ENCODE measurements at places on chromosomes 2 and 18.

- no peak for DNase-seq
Observed at GRCh38 chr2:195675783-195676427, 18.9 kb downstream of the SLC39A10 start.

DNA sequence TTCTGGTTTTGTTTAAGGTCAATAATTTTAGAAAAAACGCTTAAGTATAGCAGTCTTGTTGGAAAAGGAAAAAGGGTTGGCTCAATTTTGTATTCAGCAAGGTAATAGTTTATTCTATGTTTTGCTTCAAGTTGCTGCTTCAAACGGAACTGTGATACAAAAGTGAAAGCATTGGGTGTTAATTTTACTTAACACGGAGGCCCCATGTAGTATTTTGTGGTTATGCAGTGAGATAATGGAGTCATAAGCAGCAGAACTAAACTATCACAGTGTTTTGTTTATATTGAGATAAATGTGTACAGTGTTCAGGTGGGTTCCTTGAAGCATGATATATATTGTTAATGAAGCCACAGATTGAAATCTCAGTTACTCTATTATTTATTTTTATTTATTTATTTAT lies 67.0 kb upstream of the LYPD6B start:
- DNase-seq = peak; percentile 5

- no peak for DNase-seq
Observed at GRCh38 chr2:65215946-65216345, 11.7 kb upstream of the ACTR2 start.

- peak; percentile 69 for DNase-seq
Observed at GRCh38 chr2:112181571-112182290, 43.5 kb downstream of the FBLN7 start.

DNA sequence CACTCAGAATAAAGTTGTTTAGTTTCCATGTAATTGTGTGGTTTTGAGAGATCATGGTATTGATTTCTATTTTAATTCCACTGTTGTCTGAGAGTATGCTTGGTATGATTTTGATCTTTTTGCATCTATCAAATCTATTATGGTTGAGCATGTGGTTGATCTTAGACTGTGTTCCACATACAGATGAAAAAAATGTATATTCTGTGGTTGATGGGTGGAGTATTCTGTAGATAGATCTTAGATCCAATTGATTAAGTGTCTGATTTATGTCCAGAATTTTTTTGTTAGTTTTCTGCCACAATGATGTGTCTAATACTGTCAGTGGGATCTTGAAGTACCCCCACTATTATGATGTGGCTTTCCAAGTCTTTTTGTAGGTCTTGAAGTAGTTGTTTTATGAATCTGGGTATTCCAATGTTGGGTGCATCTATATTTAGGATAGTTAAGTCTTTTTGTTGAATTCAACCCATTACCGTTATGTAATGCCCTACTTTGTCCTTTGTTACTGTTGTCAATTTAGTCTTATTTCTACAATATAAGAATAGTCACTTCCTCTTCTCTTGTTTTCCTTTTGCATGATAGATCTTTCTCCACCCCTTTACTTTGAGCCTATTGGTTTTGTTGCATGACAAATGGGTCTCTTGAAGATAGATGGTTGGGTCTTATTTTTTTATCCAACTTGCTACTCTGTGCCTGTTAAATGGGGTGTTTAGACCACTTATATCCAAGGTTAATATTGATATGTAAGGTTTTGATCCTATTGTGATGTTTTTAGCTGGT lies 101.8 kb downstream of the TRABD2A start:
- DNase-seq = peak; percentile 42

GRCh38 chr2:133674433-133675331 lies 106.4 kb upstream of the NCKAP5 start:
- DNase-seq = no peak

DNA sequence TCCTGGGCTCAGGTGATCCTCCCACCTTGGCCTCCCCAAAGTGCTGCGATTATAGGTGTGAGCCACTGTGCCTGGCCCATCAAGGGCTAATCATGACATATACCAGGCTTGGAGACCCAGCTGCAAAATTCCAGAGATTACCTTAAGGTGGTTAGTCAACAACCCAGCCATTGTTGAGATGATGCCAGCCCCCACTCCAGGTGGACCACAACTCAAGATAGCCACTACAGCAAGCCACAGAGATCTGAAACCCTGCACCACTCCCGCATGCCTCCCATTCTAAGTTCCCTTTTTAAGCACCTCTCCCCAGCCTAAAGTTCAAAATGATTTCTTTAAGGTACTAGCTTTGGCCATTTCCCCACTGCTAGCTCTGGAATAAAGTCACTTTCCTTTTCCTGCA lies 4.6 kb upstream of the CLK1 start:
- DNase-seq = no peak

DNA sequence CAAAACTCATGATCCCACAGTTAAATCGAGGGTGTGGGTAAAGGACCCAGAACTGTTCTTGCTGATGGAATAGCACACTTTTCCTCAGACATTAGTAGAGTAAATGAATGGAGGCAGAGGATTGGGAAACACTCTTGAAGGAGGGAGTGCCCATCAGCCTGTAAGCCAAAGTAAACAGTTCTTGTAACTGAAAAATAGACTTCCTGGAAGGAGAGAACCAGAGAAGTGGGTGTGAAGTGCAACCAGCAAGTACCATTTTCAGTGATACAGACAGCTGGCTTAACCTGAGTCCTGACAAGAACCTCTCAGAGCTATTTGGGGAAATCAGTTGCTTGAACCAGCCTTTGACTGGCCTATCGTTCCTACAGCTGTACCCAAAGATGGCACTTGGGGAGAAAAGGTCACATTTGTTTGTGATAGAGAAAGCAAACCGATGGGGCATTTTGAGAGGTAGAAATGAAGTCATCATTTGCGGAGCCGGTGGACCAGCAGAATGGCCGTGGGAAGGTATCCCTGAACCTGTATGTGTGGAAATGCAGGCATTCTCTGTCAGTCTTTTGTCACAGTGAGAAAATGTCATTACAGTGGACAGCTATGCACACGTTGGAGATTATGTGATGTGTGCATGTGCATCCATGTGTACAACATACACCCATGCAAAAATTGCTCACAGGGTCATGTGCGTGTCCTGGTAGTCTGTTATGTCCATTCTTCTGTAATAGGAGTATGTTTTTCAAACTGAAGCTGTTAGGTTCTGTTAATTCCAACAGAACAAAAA lies 17.8 kb downstream of the CRIM1 start:
- DNase-seq = no peak

GRCh38 chr2:70041663-70042062 lies 45.6 kb upstream of the PCBP1 start:
- DNase-seq = no peak

DNA sequence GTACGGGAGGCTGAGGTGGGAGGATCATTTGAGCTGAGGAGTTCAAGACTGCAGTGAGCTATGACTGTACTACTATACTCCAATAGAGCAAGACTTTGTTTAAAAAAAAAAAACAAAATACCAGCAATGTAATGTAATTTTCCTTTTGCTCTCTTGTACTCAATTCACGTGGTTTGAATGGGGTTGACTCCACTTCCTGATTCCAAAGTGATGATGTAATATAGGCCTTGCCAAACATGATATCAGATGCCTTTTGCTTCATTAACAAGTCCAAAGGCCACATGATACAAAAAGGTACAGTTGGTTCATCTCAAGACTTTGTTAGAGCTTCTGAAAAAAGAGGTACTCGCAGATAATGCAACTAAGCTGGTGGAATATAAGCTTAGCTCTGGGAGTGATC lies 321.8 kb downstream of the ZEB2 start:
- DNase-seq = no peak

DNA sequence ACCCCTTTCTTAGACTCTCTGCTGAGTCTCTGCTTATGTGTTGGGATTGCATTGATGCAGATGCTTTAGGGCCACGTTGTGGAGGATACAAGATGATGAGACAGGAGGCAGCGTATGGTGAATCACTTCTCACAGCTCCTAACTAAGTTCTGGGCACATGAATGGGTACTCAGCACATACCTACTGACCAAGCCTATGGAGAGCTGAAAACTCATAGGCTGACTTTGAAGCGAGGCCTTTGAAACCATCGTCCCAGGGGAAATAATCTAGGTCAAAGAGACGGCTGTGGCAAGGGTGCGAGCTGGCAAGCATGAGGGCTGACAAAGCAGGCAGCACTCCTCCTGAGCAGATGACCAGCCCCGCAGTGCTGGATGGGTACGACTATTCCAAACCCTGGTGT lies 180.2 kb upstream of the TNP1 start:
- no peak for DNase-seq

DNA sequence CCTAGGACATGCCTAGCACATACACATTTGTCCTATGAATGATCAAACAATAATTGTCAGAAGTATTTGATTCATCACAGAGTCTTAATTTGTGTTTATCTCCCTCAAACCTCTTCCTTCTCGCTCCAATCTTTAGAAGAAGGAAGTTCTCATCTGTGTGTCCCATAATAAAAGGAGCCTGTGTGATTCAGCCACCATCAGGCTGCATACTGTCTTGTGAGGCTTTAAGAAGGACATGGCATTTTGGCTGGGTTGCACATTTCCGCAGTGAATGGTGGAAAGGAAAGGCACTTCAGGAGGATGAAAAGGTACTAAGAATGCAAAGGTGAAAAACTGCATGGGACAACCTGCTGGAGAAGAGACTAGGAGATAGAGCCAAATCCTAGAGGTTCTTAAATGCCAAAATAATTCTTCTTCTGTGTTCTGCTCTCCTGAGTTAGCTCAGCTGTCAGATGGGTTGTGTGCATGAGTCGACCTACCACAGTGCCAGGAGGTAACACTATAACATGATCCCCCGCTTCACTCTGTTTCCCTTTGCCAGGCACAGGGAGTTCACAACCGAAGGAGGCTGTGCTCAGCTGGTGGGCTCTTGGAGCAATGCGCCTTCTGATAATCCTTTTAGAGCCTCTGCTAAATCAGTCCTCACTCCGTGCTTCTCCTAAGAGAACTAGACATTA lies 120.1 kb downstream of the IRS1 start:
- no peak for DNase-seq

- DNase-seq = no peak
Observed at GRCh38 chr2:202339071-202339870, 36.9 kb upstream of the BMPR2 start.

DNA sequence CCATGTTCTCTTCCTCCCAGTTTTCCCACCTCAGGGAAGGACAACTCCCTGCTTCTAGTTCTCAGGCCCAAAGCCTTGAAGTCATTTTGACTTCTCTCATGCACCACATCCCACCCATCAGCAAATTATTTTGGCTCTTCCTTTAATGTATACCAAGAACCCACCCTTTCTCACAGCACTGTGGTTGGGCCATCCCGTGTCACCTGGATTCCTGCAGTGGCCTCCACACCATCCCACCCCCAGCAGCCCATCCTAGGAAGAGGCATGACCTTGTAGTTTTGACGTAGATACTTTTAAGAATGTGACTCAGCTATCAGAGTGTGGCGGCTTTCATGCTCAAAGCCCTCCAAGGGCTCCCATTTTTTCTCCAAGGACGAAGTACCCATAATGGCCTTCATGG lies 25.6 kb upstream of the CCDC68 start:
- DNase-seq = no peak

DNA sequence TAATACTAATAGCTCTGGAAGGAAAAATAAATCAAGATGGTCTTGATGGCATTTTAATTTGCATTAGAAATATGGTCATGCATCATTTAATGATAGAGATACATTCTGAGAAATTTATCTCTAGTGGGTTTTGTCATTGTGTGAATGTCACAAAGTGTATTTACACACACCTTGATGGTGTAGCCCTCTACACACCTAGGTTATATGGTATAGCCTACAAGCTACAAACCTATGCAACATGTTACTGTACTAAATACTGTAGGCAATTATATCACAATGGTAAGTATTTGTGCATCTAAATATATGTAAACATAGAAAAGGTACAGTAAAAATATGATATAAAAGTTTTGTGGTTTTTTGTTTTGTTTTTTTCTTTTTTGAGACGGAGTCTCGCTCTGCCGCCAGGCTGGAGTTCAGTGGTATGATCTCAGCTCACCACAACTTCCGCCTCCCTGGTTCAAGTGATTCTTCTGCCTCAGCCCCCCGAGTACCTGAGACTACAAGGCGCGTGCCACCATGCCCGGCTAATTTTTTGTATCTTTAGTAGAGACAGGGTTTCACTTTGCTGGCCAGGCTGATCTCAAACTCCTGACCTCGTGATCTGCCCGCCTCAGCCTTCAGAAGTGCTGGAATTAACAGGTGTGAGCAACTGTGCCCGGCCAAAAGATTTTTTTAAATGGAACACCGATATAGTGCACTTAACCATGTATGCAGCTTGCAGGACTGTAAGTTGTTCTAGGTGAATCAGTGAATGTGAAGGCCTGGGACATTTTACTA lies 83.7 kb upstream of the UBXN4 start:
- DNase-seq = peak; percentile 62

DNA sequence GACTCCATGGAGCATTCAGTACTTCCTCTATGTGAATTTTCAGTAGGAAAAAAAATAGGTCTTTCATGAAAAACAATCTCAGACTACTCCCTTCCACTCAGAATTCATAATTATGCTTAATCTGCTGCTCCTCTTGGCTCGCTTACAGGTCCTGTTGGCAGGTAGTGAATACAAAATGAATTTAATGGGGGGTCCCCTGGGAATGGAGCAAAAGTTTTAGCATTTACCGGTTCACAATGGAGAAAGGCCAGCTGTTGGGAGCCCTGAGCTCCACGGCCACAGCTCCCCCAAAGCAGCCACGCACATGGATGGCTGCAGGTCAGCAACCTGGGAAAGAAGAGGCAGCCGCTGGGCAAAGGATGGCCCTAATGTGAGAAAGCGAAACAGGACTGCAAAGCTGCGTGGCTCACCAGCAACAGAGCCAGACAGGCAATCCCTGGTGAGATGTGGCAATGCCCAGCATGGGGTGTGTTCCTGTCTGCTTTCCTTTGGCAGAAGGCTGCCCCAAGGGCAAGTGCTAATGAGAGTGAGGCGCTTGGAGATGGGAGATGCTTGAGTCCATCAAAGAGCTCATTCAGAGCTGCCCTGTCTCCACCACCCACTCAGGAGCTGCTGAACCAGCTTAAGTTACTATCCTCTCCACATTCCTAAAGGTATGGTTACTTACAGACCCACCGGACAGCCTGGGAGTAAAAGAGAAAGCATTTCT lies 447.4 kb downstream of the EPHA4 start:
- no peak for DNase-seq

DNA sequence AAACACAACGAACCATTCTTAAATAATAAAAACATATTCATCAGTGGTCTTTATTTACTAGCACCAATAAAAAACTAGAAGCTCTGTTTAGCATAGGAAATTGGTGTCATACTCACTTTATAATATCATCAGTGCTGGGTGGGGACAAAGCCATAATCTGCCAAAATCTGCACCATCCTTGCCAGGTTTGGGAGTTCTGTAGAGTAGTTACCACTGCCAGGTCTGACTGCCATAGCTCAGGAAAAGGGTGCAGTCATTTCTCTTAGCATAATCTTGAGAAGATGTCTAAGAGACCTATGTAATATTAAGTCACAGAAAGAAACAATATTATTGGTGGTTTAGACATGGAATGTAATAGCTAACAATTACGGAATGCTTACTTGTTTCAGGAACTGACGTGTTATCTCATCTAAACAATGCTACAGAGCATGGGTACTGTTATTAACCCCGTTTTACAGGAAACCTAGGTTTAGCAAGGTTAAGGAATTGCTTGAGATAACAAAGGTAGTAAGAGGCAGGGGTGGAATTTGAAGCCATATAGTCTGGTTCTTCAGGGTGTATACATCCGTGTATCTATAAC lies 1.6 kb upstream of the MARCHF7 start:
- no peak for DNase-seq
